Epithelial cell of proximal tubule (primary cell): ENCODE measurements at places on chromosomes 12 and 14.

GRCh38 chr14:91126761-91127160 lies 12.9 kb downstream of the DGLUCY start:
- DNase-seq: no peak

GRCh38 chr12:6507102-6507998 lies 13.4 kb downstream of the NCAPD2 start:
- DNase-seq: no peak

DNA sequence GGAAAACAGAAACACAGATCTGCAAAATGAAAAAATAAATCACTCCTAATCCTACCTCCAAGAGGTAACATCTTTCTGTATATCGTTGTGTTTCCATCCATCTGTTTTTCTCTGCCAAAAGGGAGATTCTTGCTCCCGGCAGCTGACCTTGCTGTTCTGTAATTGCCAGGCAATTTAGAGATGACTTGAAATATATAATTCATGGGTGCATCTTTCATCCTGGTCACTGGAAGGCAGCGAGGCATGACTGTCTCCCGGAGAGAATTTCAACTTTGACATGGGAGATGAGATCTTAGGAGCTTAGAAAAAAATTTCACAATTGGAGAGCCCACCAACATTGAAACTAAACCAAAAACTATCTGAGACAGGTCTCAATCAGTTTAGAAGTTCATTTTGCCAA lies 53.0 kb downstream of the WSCD2 start:
- no peak for DNase-seq

DNA sequence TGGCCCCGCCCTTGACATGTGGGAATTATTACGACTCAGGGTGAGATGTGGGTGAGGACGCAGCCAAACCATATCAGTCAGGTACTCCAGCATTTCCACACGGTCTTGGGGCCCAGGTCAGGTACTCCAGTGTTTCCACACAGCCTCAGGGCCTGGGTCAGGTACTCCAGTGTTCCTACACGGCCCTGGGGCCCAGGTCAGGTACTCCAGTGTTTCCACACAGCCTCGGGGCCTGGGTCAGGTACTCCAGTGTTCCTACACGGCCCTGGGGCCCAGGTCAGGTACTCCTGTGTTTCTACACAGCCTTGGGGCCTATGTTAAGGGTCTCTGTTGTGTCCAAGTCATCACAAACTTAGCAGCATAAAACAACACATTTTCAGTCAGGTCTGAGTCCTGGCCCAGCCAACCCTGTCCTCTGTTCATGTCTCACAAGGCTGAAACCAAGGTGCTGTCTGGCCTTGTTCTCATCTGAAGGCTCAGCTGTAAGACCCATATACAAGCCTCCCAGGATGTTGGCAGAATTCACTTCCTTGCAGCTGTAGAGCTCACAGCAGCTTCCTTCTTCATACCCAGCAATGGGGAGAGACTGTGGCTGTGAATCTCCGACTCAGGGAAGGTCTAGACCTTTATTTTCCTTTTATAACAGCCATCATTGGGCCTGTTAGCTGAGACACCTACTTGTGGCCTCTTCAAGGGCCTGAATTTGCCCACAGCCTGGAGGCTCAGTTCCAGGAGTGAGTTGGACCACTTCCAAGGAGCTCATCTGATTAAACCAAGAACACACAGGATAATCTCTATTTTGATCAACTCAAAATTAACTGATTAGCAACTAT lies 107.6 kb upstream of the SFSWAP start:
- no peak for DNase-seq

- no peak for DNase-seq
Measured at GRCh38 chr14:57785058-57785457, 80.8 kb downstream of the SLC35F4 start.

GRCh38 chr14:75461303-75461702 lies 33.5 kb downstream of the JDP2 start:
- no peak for DNase-seq

GRCh38 chr14:103091041-103091882 lies 3.3 kb upstream of the EXOC3L4 start:
- no peak for DNase-seq

- no peak for DNase-seq
Measured at GRCh38 chr14:60589442-60589841, 59.8 kb downstream of the SIX1 start.

DNA sequence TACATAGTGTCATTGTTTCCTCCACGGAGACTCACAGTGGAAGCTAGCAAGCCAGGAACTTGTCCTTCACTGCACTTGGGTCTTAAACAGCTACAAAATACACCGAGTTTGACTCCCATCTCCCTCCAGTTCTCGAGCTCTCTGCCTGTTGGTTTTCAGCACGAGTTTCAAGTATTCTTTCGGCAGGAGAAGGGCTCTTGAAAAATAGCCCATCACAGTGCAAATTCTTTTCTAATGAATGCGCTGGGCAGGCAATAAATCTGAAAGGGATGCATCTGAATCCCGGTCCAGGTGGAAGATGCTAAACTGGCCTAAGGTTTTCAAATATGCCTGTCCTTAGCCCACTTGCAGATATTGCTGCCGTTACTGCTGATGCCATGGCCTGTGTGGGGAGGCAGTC lies 173.9 kb downstream of the CACNA1C start:
- DNase-seq: no peak

DNA sequence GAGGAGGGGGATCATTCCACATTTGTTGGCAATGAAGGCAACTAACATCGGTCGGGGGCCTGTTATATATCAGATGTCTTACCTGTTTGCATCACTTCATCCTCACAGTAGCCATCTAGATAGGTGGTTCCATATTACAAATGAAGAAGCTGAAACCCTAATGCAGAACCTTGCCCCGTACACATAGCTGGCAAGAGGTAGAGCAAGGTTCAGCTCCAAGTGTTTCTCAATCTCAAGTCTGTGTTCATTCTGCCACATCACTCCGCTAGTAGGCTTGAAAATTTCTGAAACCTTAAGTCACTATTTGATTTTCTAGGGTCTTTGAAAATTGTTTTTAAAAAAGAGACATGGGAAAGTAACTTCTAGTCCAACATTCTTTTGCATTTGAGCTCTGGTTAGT lies 17.0 kb downstream of the AVPR1A start:
- DNase-seq: no peak

- no peak for DNase-seq
Measured at GRCh38 chr14:90495357-90496276, 98.8 kb downstream of the CALM1 start.

- DNase-seq: no peak
Measured at GRCh38 chr14:95227279-95227860, 70.0 kb upstream of the DICER1 start.

GRCh38 chr12:24955389-24955788 lies 6.5 kb upstream of the BCAT1 start:
- DNase-seq: no peak

GRCh38 chr12:24424376-24424775 lies 474.9 kb upstream of the SOX5 start:
- no peak for DNase-seq

DNA sequence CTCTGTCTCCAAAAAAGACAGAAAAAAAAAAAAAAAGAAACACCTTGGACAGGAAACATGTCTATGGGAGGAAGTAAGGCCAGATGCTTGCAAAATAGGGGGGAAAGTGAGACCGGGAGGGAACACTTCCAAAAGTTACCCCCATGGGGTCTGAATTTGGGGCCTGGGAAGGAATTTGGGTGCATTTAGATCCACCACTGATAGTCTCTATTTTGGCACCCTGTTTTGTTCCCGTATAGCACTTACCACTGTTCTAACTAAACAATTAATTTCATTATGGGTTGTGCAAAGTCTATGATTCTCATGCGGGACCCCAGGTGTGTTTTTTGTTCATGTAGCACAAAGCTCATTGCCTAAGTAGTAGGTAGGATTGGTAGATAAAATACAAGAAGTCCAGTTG lies 1.4 kb upstream of the MLEC start:
- no peak for DNase-seq

GRCh38 chr12:111409403-111409779 lies 3.7 kb downstream of the SH2B3 start:
- no peak for DNase-seq

DNA sequence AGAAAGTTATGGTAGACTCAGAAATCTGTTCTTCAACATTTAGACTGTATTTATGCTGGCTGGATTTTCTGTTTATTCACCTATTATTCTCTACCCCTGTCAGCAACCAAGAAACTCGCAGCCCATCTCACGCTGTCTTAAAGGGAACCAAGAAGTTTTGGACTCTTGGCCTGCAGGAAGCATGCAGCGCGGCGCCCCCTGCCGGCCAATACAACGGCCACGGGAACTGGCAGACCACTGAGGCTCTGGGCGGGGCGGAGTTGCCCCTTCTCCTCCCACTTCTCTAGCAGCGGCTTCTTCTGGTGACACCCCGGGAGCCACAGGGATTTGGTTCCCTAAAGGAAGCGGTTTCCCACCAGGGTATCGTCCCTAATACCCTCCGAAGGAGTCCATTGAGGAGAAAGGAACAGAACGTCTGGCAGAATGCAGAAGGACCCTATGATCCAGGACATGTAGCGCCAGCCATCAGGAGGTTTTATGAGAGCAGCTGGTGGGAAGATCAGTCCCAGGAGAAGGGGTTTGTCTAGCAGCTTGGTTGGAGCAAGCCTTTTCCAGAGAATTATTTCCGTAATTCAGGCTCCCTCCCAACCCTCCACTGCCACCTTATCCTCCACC lies 21.0 kb upstream of the RNASE2 start:
- no peak for DNase-seq

- no peak for DNase-seq
Measured at GRCh38 chr14:64768401-64769095, 64.3 kb downstream of the PLEKHG3 start.

DNA sequence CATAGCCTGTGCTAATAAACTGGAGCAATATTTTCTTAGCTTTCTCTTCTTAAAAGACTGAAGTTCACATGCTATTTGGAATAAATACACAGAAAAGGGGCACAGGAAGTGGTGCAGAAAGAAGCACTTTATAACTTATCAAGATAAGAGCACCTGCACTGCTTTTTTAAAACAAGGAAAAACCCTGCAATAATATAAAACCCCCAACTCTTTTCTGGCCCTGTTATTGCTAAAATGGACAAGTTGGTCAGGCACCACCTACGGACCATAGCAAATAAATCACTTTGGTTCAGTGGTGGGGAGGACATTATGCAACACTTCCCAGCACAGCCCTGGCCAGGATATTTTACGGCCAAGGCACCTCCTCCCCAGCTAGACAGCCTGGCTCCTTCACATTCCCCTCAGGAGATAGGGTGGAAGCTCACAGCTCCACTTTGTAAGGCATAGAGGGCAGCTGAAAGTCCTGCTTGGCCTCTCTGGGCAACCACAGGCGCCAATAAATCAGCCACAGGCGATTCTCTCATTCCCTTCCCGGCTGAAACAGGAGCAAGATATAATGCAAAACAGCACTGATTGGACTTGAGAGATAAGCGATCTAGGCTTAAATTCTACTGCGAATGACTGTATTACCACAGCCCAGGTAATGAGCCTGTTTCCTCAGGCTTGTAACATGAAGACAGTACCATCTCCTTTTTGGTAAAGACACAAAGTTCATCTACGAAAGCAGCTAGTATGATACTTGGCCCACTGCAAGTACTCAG lies 2.0 kb downstream of the ZBTB25 start:
- DNase-seq: peak; percentile 58

DNA sequence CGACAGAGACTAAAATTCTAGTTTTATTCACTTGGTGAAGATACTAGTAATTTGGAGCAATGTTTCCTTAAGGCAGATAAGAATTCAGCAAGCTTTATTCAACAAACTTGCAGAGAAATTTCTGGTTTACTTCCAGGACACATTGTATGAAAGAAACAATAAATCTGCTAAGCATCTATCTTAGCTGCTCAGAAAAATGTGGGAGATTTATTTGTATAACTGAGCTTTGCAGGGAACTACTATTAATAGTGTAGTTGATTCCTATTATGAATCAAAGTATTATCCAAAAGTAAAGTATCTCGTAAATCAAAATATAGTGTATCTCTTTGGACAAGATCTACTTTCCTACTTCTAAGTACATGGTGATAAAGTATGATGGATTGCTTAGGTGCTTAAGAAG lies 239.4 kb upstream of the TMTC1 start:
- no peak for DNase-seq

DNA sequence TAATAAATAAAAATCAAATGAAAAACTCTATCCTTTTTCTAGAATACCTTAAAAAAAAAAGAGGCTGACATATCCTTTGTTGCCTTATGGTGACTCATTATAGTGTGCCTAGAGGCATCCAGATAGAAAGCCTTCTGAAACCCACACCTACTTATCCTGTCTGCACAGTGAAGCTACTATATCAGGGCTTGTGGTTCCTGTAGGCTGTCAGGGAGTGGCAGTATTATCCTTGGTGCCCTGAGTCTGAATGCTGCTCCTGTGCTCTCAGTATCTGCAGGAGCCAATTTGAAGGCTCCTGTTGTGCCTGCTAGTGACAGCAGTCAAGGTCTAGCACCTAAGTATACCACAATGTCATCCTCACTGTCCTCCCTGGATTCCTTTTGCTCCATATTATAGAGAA lies 168.4 kb upstream of the AVPR1A start:
- DNase-seq: no peak

DNA sequence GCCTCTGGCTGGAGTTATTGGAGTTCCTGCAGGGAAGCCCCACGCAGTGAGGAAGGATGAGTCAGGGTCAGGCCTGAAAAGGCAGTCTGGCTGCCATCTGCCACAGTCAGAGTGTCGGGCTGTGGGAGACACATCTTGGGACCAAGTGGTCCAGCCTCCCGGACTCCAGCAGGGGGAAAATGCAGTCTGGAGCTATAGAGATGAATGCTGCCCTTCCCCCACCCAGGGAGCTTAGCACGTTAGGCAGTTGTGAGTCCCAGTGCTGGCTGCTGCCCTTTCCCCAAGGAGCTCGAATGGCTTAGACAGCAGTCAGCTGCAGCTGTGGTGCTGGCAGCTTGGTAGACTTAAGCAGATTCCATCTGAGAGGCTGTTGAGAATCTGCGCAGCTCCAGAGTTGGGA lies 8.2 kb upstream of the NTS start:
- no peak for DNase-seq

GRCh38 chr12:129886541-129886940 lies 17.3 kb downstream of the TMEM132D start:
- DNase-seq: no peak

DNA sequence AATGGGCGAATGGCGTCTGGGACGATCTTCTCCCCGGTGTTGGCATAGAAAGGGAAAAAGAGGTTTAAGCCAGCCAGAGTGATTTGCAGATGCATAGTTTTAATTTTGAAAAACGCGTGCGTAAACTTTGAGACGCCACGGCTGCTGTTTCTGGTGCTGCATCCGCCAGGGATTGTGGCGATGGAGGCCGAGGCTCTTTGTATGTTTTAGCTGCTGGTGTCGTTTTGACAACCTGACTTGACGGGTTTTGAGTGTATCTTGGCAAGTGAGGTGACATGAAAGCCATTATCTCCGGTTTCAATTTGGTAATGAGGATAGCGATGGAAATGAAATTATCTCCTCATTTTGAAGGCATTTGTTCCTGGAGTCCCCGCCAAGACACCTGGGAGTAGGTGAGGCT lies 1.6 kb downstream of the PTGDR start:
- DNase-seq: no peak

- no peak for DNase-seq
Measured at GRCh38 chr12:123634142-123634561, 523 bp downstream of the GTF2H3 start.
